AML-193 (cell line): ENCODE measurements at places on chromosomes 7 and 10.

DNA sequence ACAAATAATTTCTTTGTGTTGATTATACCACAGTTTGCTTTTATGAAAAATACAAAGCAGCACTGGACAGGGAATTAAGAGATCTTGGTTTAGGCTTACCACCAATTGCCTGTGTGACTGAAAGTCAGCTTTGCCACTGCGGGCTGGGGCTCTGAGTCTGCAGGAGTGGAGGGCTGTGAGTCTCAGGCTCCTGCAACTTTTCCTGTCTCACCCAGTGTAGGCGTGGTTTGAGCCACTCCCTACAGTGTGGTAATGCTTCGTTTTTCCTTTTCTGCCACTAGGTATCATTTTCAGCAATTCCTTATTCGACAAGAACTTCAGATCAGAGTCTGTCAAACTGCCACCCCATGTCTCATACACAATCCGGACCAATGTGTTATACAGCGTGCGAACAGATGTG is 180.6 kb downstream of the ABCA13 start:
- no peak for DNase-seq

DNA sequence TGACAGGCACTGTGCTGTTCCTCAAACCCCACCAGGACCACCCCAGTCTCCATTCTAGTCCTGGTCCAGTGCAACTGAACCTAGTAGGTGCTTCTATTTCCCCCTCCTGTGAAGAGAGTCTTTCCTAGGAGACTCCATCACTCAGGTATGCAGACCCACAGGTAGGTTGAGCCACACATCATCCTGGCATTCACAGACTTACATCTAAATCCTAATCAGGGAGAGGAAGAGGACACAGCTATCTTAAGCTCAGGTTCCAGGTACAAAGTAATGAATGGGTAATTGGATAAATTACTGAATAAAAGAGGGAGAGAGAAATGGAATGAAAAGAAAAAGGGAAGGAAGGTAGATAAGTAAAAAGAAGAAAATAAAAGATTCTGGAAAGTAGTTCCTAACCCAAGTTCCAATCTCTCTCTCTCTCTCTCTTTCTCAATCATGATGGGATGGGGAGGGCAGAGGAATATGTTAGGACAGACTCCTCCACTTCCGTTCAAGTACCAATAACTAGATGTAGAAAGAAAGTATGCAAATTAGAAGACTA is 139.8 kb upstream of the NAMPT start:
- no peak for DNase-seq

DNA sequence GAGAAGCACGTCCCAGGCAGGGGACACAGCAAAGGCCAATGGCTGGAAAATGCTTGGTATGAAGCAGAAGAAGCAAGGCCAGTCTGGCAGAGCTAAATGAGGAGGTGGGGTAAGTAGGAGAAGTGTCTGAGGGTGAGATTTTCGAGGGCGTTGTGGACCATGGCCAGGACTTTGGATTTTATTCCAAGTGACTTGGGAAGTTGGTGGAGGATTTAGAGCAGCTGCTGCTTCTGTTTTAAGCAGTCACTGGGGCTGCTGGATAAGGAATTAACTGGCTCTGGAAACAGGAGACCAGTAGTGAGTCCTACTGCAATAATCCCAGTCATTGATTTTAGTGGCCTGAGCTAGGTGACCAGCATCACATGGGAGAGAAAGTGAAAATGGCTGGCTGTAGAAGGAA is 67.6 kb upstream of the GSDME start:
- DNase-seq, result no peak

GRCh38 chr10:20004087-20004523 is 187.9 kb downstream of the PLXDC2 start:
- DNase-seq, result peak; percentile 78

- no peak for DNase-seq
Measured at GRCh38 chr7:150657526-150657925, 25.3 kb upstream of the GIMAP6 start.

DNA sequence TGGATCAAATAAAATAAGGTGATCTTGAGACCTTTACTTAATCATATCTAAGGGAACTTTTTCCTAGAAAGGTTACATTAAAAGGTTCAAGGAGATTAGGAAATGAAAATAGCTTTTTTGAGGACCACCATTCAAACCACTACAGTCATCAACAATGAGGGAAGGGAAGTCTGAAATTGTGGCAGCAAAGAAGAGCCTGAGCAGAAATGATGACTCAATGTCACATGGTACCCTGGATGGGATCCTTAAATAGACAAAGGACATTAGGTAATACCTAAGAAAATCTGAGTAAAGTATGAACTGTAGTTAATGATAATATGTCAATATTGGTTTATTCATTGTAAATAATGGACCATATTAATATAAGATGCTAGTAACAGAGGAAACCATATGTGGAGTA is 236.0 kb downstream of the SEMA3D start:
- DNase-seq, result no peak

- peak; percentile 27 for DNase-seq
Measured at GRCh38 chr7:38307640-38308039, 34.2 kb upstream of the TARP start.

- no peak for DNase-seq
Measured at GRCh38 chr10:98617906-98618520, 171.3 kb upstream of the HPS1 start.

- DNase-seq, result no peak
Measured at GRCh38 chr7:4689151-4689550, 7.1 kb downstream of the FOXK1 start.

- DNase-seq, result no peak
Measured at GRCh38 chr7:64885520-64886240, 17.4 kb upstream of the ZNF273 start.

GRCh38 chr10:34816501-34817002 is 1.5 kb upstream of the PARD3 start:
- DNase-seq, result no peak

DNA sequence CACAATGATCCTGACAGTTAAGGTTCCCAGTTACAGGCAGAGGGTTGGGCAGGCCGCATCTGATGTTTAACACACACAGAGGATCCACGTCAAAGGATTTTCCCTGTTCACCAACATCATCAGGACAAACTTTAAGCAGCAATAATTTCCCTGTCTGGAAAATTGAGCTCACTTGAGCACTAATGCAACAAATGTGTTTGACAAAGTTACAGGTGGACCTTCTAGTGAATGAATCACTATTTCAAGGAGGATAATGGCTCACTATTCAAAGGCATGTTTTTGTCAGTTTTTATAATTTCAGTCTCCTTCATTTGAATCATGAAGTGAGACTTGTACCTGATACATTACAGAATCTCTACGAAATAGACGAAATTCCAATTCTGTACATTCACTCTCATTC is 127.3 kb downstream of the DIP2C start:
- no peak for DNase-seq

DNA sequence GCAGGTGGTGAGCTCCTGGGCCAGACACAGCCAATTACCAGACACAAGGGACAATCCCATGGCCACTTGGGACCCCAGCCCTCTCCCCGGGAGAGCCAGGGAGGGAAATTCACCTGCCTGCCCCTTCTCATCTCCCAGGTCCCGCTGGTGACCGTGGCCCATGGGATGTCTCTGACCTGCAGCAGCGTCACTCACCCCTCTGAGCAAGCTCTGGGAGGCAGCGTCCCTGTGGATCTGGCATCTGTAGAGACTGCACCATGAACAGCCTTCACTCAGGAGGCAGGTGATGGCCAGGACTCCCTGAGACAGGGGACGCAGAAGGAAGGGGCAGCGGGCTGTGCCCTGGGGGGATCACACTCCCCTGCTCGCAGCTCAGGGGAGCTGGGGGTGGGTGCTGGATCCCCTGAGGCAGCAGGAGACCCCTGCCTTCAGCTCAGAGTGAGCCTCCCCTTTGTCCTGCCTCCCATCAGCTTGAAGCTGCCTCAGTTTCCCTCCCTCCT is 90.8 kb downstream of the FOXL3 start:
- DNase-seq, result no peak

DNA sequence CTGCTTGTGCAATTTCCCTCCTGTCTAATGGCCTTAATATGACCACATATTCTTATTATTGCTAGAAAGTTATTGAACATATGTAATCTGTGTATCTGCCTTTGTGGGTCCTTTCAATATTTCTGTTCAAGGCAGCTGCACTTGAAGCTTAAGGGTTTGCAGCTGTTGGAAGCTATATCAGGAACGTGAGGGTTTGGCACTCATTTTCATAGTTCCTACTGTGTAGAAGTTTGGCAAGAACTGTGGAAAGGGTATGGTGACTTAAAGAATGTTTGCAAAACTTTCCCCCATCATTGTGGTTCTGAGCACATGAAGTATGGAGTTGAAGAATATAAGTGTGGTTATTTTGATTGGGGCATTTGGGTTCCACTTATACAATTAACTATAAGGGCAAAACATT is 144.7 kb upstream of the SEMA3A start:
- no peak for DNase-seq

GRCh38 chr7:120941856-120942255 is 8.7 kb upstream of the ING3 start:
- no peak for DNase-seq

DNA sequence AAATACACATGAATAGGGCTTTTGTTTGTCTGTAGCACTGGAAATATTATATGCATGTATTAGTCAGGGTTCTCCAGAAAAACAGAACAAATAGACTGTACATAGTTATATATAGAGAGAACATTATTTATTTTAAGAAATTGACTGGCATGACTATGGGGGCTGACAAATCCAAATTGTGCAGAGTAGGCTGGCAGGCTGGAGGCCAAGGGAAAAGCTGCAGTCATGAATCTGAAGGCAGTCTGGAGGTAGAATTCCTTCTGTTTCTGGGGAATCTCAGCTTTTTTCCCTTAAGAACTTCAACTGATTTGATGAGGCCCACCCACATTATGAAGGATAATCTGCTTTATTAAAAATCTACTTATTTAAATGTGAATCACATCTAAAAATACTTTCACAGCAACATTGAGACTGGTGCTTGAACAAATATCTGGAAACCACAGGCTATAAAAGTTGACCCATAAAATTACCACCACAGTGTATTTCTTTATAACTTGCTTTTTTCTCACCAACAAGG is 344.2 kb upstream of the KIAA1217 start:
- no peak for DNase-seq

DNA sequence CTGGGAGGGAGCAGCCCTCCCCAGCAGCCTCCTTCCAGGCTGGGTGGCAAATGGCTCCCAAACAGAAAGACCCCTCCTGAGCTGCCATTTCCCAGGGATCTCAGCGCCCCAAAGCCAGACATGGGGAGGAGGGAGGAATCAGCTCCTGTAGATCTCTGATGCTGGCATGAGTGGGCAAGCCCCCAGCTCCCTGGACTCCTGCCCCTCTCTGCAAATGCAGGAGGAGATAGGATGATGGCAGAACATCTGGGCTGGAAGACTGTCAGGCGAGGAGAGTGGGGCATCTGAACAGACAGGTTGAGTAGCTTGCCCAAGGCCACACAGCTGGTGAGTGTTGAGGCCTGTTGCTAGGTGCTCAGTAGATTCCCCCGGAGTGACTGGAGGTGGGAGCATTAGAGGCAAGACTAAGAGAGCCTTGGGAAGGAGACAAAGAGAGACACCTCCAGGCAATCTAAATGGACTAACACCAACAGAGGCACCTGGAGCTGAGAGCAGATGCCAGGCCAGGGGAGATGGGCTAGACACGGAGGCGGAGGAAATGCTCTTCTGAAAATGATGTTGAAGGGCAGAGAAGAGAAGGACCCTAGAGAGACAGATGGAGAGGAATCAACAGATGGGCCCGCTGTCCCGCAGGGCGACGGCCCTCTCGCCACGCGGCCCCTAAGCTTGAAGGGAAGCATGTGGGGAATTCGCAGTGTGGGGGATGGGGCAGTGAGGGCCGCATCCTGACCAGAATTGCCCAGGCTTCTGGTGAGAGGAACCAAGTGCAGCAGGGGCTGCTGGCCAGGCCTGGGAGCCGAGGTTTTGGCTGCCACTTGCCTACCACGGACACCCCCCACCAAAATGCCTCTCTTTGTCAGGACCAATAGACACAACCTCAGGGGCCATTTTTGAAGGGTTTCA is 84.8 kb upstream of the LRRC4 start:
- no peak for DNase-seq

DNA sequence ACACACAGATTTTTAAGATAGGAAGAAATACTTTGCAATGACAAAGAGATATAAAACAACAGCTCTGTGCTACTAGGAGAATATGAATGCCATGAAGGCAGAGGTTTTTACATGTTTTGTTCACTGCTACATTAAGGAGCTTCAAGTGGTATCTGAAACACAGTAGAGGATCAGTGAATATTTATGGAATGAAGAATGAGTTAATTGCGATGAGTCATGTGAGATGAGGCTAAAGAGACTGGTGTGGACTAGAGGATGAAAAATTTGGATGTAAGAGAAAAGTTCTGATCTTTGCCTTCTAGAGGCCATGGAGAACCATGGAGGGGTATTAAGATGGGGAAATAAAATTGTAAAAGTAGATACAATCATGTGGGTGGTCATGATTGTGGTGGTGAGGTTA is 434.2 kb downstream of the PHTF2 start:
- DNase-seq, result no peak

- DNase-seq, result peak; percentile 1
Measured at GRCh38 chr10:4767033-4767814, 58.8 kb upstream of the AKR1E2 start.

- DNase-seq, result no peak
Measured at GRCh38 chr10:126350216-126350992, 37.9 kb downstream of the ADAM12 start.

DNA sequence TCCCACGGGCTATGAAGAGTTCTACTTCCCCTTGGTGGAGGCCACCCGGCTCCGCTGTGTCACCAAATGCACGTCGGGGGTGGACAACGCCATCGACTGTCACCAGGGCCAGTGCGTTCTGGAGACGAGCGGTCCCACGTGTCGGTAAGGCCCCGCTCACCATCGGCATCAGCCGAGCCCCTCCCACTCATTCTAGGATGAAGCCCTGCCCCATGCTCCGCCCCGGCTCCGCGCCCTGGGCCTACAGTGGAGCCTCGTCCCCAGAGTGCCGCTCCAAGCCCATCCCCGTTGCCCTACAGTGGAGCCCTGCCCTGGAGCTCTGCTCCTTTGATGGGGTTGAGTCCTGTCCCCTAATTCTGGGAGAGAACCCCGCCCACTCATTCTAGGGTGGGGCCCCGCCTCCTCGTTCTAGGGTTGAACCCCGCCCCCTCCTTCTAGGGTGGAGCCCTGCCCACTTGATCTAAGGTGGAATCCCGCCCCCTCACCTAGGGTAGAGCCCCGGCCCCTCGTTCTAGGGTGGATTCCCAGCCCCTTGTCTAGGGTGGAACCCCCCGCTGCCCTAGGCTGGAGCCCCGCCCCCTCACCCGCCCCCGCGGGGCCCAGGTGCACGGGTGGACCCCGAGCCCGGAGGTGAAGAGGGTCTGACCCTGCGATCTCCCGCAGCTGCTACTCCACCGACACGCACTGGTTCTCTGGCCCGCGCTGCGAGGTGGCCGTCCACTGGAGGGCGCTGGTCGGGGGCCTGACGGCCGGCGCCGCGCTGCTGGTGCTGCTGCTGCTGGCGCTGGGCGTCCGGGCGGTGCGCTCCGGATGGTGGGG is 3.4 kb upstream of the MUC12 start:
- DNase-seq, result no peak

DNA sequence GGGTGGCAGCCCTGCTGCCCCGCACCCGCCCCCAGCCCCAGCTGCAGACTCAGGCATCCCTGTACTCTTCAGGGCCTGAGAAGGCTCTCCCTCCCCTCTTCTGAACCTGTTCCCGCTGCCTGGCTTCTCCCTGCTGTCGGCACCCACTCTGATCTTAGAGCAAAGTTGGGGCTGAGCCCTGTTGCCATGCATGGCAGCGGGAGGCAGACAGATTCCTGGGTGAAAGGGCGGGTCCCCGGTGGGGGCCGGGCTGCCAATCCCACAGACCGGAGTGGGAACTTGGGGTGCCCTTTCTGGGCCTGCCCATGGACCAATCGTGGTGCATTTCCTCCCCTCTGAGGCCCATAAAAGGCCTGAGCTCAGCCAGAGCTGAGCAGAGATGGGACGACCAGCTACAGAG is 80.7 kb downstream of the SPDYE5 start:
- no peak for DNase-seq
